Fibroblast of skin of right biceps (primary cell): ENCODE measurements at places on chromosomes 13 and 19.
A peak's percentile ranks its signal among the peaks of the same experiment; 100 is the strongest.

DNA sequence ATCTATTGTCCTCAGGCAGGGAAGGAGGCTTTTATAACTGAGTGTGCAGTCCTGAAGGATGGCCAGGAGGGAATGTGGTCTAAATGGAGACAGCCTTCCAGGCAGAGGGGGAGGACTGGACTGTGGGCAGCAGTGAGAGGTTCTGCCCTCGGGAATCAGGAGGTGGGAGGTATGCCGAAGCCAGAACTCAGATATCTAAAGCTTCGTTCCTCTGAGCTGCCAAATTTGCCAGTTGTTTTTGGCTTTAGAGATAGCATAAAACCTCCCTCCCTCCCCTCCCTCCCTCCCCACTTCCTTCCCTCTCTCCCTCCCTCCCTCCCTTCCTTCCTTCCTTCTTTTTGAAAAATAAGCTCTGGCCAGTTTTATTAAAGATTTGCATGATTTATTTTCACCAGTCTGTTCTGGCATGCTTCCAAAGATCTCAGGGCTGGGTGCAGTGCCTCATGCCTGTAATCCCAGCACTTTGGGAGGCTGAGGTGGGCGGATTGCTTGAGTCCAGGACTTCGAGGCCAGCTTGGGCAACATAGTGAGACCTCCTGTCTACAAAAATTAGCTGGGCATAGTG lies 2.4 kb downstream of the MEDAG start:
- peak; percentile 47 for DNase-seq

DNA sequence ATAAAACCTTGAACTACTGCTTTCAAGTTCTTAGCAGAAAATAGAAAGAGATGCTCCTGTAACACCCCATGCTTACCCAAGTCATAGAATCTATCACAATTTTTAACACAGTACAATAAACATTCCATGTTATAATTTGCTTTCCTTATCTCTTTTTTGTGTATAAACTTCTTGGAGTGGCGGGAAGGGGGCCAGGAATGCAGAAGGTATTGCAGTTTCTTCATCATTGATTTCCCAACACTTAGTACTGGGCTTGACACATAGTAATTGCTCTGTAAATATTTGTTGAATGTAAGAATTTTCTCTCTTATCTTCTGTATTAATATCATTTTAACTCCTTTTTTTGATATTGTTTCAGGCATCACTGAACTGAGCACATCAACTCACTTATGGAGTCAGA lies 535.8 kb downstream of the KCTD12 start:
- DNase-seq, result no peak

DNA sequence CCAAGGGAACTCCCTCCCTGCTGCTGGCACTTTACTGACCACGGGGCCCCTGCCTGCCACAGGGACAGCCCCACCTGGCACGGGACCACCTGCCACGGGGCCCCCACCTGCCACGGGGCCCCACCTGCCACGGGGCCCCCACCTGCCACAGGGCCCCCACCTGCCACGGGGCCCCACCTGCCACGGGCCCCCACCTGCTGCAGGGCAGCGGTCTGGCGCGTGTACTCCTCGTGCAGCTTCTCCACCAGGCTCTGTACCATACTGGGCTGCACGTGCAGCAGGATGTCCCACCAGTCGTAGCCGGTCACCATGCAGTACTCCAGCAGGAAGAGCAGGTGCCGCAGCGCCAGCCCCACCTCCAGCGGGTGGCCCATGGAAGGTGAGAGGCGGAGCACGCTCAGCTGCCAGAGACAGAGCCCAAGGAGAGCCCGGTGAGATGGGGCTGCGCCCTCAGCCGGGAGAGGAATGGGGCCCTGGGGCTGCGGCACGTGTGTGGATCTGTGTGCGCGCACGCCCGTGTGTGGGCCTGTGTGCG lies 16.1 kb downstream of the MED16 start:
- DNase-seq, result no peak

- no peak for DNase-seq
Observed at GRCh38 chr13:38866649-38867048, 124.0 kb downstream of the STOML3 start.

DNA sequence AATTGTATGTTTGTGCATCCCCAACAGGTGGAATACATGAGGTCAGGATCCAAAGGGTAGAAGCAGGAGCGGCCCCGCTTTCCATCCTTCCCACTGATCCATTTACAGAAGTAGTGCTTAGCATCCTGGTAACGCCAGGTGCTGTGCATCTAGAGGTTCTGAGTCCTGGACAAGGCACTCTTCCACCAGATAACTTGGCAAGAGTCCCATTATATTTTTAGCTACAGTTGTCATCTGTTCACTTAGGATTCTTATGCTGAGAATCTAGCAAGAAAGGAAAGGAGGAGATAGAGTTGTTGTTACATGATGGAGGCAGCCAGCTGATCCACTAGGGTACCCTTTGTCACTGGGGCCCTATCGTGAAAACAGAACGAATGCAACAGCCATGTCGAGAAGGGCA lies 389.5 kb upstream of the ZNF507 start:
- no peak for DNase-seq

GRCh38 chr13:33845572-33846302 lies 27.8 kb downstream of the RFC3 start:
- DNase-seq, result no peak

DNA sequence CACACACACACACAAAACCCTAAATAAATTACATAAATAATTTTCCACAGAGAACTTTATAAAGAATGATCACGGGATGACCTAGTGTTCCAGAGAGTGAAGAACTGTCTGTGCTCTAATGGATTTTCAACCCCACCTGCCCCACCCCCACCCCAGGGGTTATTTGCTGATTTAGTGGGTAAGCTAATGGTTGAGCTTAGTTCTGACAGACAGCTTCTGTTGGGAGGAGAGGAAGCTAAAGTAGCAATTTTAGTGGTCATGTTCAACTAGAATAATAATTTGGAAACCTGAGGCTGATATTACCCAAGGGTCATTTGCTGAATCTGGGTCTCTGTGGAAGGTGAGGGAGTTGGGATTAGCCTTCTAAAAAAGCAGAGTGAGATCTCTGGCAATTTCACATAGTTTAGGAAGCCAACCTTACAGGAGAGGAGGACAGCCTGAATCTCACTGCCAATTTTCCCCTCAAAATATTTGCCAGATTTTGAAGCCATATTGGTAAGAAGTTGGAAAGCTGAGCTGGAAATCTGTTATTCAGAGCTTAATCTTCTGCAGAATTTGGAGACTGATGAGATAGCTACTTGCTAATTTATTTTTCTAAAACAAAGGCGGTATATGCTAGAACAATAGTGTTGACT lies 68.7 kb downstream of the POSTN start:
- no peak for DNase-seq

GRCh38 chr19:5479958-5480357 lies 24.7 kb downstream of the ZNRF4 start:
- DNase-seq, result no peak

DNA sequence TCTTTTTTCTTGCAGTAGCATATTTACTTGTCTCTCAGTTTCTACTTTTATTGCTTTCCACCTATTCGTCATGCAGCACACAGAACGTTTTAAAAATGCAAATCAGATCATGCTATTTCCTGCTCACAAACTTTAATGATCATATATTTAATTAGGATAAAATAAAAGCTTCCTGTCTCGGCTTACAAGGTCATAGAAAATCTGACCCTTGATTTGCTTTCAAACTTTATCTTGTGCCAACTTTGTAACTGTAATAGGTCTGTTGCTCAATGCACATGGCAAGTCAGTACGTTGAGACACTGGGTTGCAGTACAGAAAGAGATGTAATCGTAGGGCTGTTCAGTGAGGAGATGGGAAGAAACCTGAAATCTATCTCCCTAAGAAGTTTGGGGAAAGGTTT lies 95.6 kb upstream of the CSNK1A1L start:
- DNase-seq, result no peak

GRCh38 chr13:33789066-33789606 lies 28.8 kb upstream of the RFC3 start:
- no peak for DNase-seq

- no peak for DNase-seq
Observed at GRCh38 chr19:2047076-2047448, 4.0 kb downstream of the MKNK2 start.

DNA sequence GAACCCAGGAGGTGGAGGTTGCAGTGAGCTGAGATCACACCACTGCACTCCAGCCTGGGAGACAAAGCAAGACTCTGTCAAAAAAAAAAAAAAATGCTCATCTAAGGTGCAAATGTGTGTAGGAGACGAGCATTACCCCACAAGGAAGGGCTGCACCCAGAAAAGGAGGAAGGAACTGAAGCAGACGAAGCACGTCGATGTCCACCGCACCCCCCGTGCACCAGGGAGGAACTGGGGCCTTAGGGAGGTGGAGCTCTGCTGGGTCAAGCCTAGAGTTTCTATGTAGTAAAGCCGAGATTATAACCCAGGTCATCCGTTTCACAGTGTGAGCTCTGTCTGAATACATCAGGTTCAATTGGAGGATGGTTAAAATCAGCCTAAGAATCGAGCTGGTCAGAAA lies 1.1 kb downstream of the VSTM1 start:
- DNase-seq, result no peak

DNA sequence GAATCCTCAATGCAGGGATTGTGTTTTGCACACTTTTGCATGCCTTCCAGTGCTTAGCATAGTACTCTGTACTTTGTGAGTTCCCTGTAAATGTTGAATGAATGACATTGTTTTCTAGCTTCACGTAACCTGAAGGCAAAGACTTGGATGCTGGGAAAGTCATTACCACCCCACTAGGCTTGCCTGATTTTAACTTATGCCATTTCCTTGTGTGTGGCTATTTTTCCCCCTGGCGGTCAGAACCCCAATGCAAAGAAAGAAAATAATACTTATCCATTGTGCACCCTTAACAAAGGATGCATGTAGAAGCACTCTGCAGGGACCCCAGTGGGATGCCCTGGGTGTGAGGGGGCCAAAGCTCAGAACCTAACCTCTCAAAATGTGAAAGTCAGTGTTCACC lies 1.2 kb upstream of the ENOX1 start:
- peak; percentile 71 for DNase-seq
